Fibroblast of lung (primary cell): ENCODE measurements at places on chromosomes 11 and 22.

GRCh38 chr11:59666969-59667368 lies 1.9 kb downstream of the PATL1 start:
- DNase-seq: peak; percentile 58

GRCh38 chr11:61919705-61920631 lies 2.6 kb upstream of the RAB3IL1 start:
- DNase-seq: no peak

- peak; percentile 99 for DNase-seq
Measured at GRCh38 chr11:65420979-65421793, 1.4 kb upstream of the NEAT1 start.

- DNase-seq: no peak
Measured at GRCh38 chr22:50063589-50064393, 5.7 kb upstream of the TTLL8 start.

DNA sequence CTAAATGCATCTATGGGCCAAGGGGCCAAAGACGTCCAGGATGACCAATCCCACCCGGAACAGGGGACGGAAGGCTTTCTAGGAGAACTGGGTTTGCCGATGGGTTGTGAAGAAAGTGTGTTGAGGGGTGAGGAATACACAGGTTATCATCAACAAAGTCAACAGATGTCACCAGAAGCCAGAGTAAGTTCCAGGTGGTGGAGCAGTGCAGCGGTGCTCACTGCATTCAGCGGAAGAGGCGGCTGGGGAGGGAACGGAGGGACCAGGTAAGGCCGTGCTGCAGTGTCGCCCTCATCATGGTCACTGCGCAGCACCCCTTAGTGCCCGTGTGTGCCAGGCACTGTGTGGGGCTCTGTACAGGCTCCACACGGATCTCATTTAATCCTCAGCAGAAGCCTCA lies 176.0 kb downstream of the EFCAB6 start:
- no peak for DNase-seq

DNA sequence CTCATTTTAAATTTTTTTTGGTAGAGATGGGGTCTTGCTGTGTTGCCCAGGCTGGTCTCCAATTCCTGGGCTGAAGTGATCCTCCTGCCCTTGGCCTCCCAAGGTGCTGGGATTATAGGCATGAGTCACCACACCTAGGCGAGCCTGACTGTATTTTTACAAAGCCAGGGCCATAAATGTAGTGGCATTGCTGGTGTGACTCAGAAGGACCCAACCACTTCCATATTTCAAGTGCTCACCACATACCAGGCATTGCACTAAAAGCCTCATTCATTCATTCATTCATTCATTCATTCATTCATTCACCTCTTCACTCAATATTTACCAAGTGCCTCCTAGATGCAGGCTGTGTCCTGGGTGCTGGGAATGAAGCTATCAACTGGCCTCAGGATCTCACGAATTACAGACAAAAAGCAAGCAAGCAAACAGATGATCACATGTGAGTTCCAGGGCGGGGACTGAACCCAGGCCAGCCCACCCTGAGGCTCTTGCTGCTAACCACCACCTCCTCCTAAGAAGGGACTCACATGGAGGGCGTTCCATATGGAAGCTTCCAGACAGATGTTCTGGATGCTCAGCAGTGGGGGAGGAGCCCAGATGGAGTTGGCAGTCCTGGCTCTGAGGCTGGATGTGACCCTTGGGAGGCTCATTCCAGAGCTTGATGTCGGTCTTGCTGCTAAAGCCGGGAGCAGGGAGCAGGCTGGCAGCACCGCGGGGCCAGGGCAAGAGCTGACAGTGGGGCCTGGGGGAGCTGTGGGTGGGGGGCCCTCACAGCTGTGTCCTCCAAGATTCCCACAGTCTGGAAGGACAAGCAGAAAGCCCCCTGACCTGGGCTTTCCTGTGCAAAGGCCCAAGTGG lies 158.8 kb downstream of the CTTN start:
- no peak for DNase-seq

DNA sequence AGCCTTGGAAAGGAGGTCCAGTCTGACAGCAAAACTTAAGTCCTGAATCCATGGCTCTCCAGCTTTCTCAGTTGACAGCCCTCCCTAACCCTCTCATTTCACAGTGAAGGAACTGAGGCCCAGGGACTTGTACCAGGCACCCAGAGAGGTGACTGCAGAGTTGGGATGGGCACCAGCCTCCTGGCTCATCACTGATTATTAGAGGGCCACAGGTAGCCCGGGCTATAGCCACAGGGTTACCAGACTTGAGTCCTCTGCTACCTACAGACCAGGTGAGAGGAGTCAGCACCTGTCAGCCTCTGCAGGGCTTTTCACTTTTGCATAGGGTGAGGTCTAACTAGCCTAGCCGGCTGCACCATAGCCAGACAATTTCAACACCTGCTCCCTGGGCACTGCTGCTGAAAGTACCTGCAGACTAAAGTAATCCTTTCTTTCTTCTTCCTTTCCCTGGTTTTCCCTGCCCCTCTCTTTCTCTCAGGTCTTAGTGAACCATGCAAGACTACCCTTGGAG lies 37.6 kb downstream of the SYT13 start:
- no peak for DNase-seq

- no peak for DNase-seq
Measured at GRCh38 chr11:12292766-12293165, 84.6 kb upstream of the PARVA start.

DNA sequence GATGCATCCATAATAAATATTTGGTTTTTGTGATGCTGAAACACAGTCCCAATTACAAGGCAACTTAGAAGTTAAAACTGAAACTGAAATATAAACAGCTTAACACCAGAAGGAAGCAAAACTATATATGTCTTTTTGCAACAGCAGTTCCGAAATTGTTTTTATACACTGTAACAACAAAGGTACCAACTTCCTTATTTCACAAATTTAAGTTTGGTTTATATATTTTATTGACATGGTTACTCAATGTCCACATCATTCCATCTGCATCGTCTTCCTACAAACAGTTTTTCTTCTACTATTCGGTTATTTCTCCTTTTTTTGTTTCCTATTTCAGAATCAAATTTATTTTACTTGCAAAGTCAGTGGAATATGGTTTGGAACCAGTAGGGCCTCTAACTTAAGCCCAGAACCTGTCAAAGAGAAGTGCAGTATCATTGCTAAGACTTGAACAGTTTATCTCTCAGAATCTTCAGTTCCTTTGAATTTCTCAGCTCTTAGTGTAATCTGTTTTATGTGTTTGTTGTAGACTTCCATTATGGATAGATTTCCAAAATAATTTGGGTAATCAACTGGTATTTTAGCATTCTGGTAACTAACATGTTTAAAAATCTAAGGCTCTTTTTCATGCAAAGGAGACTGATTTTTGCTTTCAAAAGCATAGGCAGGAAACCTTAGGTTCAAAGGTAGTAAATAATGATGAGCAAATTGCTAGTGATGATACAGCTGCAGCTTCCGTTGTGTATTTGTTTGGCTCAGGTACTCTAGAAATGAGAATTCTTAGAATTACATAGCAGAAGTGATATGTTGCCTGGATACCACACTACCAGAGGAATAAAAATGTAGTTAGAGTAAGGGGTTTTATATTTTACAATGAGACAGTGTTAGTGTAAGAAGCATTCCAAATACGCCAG lies 8.2 kb upstream of the HSPA8 start:
- DNase-seq: no peak

DNA sequence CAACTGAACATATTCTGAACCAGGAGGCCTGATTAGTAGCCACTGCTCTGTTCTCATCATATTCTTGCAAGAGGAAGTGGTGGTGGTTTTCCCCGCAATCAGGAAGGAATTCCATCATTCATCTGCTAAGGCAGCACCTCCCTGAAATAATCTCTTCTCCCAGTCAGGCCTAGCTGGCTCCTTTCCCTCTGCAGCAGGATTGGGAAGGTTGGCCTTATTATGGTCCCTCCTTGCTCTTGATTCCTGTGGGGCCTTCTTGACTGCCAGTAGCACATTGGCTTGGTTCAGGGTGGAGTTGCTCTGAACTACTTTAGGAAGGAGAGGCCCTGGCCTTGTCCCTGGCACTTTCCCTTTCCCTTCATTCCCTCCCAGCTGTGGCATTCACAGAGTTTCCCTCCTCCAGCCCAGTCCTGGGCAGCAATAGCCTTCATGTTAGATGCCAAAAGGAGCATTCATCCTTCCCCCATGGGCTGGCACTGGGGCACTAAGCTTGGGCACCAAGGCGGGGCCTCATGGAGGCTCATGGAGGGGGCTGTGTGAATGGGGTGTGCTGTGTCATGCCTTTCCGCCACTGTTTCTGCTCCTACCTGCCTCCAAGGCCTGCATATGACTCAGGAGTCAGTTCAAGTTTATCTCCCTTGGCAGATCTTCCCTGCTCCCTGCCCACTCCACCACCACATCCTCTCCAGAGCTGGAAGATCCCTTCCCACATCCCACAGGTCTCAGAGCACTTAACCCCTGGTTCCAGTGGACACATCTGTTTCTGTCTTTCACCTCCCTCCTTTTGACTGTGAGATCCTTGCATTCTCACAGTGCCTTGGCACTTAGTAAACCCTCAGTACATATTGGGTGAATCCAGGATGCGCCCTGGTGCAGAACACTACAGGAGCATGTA lies 27.6 kb upstream of the CD44 start:
- DNase-seq: peak; percentile 85

- DNase-seq: peak; percentile 24
Measured at GRCh38 chr11:117096201-117096991, 1.8 kb downstream of the SIK3 start.

DNA sequence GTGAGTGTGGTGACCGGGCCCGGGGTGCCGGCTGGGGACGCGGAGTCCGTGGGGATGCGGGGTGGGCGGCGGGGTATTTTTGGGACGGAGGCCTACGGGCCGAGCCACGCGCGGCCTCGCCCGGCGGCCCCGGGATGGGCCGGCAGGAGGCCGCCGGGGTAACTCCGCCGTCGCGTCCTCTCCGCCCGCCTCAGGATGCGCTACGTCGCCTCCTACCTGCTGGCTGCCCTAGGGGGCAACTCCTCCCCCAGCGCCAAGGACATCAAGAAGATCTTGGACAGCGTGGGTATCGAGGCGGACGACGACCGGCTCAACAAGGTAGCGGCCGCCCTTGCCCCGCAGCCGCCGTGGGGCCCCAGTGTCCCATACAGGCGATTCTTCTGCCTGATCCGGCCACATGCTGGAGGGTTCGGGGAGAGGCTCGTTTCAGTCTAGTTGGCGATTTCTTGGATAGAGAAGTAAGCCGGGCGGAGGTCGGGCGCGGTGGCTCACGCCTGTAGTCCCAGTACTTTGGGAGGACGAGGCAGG lies 337 bp downstream of the RPLP2 start:
- DNase-seq: no peak

DNA sequence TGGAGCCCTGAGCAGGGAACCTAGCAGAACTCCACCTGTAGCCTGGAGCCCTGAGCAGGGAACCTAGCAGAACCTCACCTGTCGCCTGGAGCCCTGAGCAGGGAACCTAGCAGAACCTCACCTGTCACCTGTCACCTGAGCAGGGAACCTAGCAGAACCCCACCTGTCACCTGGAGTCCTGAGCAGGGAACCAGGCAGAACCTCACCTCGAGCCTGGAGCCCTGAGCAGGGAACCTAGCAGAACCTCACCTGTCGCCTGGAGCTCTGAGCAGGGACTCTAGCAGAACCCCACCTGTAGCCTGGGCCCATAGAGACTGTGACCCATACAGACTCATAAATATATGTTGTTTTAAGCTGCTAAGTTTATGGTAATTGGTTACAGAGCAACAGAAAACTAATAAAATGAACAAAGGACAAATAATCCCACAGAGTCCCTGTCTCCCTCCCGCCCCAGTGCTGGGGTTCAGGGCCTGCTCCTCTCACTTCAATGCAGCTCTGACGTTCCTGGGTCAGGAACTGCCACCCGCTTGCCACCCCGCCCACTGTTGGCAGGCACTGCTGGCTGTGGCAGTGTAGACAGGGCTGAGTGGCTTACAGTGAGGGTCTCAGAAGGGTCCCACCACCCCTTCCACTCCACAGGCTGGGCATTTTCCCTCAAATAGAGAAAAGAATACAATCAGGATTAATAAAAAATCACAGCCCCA lies 259.1 kb downstream of the TBC1D22A start:
- no peak for DNase-seq

DNA sequence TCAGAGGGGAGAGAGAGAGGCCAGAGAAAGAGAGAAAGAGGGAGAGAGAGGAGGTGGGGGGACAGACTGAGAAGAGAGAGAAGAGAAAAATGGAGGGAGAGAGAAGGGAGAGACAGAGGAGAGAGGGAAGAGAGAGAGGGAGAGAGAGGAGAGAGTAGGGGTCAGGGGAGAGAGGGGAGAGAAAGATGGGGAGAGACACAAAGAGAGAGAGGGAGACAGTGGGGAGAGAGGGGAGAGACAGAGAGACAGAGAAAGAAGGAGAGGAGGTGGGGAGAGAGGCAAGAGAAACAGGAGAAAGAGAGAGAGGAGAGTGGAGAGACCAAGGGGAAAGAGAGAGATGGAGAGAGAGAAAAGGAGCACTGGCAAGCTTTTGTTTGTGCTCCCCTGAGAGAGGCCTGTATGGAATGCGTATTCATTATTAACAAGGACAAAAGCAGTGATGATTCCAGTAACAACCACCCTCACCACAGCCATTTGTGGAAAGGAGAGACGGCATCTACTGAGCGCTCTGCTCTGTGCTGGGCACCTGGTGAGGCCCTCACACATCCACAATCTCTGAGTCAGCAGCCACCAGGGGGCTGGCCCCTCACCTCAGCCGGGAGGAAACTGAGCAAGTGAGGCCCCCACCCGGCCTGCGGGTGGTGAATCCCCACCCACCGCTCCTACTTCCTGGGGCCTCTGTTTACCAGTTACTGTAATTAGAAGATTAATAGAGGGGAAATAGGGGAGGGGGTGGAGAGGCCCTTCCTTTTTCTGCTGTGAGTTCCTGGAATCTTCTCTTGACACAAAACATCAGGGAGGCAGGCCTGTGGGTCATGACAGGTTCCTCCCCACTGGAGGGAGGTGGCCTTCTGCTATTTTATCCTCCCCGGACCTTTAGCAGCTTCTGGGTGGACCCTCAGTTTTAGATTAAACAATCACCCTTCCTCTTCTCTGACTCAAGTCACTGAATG lies 14.6 kb upstream of the MIAT start:
- peak; percentile 52 for DNase-seq

- no peak for DNase-seq
Measured at GRCh38 chr11:58433638-58434203, 5.8 kb upstream of the OR5B2 start.

DNA sequence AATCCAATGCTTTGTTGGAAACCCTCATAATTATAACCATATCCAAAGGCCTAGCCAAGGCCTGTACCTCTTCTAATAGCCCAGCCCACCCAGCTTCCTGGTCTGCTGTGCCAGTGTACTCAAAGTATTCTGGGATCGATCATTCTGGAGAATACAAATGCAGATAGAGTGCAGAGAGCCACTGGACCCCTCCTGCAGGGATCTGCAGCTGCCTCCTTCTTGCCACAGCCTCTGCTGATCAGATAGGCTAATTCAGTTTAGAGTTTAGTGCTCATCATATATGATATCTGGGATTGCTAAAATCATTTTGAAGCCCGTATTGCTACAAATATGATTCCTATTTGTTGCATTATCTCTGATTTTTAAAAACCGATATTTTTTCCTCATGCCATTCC lies 17.5 kb downstream of the CASP5 start:
- peak; percentile 0 for DNase-seq

DNA sequence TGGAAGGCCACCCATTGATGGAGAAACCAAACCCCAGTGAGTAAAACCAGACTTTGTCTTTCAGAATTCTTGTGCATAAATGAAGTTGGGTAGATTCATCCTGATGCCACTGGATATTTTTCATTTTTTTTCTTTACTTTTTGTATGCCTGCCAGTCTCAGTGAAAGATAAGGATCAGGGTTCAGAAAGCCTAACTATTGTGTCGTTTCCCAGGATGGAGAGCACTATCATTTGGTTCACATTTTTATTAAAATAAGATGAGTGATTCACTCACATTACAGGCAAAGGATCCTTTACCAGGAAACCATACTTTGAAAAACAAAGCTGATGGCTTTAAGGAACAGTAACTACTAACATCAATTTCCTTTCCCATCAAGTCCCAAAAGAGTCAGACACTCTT lies 52.0 kb downstream of the ARFGAP2 start:
- no peak for DNase-seq
